IMR-90 (cell line): ENCODE measurements at places on chromosomes 7 and 10.

- no peak overlapping the region for H3K27ac ChIP-seq
- no peak for DNase-seq
- H3K4me3 ChIP-seq: no peak overlapping the region
- H3K27me3 ChIP-seq: no peaks in the 10 kb centered on the region
Measured at GRCh38 chr10:6120691-6121090, 31.9 kb downstream of the RBM17 start.

DNA sequence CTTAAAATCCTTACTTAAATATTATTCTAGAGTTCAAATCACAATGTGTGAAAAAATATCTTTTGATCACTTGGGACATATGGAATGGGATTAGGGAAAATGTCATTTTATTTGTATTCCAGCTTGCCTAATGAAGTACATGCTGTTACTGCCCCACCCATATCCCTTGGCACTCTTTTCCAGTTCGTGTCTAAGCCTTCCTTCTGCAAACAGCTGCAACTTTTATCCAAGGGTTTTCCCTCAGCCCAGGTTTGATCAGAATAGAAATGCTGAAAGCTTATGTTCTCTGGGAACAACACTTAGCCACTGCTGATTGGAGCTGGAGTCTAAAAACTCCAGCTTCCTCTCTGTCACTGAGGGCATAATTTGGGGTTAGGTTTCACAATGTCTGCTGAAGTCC lies 214.1 kb upstream of the FAM3C start:
- no peak overlapping the region for H3K27ac ChIP-seq
- no peaks in the 10 kb centered on the region for H3K4me1 ChIP-seq
- H3K36me3 ChIP-seq: no peaks in the 10 kb centered on the region
- DNase-seq: no peak
- peaks cover 2% of the 10 kb centered on the region for H3K27me3 ChIP-seq
- H3K4me3 ChIP-seq: no peak overlapping the region

DNA sequence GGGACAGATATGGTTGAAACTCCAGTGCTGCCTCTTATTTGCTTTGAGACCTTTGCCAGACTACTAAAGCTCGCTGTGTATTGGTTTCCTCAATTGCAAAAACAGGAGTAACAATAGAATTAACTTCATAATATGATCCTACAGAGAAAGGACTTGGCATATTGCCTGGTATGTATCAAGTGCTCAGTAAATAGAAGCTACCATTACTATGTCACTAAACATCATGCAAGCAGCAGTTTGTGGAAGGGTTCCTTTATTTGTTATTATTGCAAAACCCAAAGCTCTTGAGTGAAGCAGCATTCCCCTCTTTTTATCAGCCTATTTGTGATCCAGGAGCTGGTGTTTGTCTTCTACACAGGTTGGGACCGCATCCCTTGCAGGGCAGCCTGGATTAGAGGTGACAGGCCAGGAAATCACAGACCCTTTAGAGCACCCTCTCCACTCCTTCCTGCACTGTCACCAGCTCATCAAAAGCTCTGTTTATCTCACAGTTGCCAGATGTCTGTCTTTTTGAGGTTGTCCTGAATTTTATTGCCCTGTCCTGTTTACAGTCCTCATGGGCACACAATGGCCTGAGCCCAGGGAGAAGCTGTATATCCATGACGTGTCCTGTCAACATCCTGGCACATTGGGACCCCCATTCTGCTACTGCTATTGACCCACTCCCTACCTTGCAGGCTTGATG lies 121.5 kb downstream of the SNX10 start:
- no peaks in the 10 kb centered on the region for H3K27me3 ChIP-seq
- no peak overlapping the region for H3K4me3 ChIP-seq
- H3K36me3 ChIP-seq: no peaks in the 10 kb centered on the region
- H3K27ac ChIP-seq: no peak overlapping the region
- DNase-seq: no peak
- no peaks in the 10 kb centered on the region for H3K4me1 ChIP-seq

DNA sequence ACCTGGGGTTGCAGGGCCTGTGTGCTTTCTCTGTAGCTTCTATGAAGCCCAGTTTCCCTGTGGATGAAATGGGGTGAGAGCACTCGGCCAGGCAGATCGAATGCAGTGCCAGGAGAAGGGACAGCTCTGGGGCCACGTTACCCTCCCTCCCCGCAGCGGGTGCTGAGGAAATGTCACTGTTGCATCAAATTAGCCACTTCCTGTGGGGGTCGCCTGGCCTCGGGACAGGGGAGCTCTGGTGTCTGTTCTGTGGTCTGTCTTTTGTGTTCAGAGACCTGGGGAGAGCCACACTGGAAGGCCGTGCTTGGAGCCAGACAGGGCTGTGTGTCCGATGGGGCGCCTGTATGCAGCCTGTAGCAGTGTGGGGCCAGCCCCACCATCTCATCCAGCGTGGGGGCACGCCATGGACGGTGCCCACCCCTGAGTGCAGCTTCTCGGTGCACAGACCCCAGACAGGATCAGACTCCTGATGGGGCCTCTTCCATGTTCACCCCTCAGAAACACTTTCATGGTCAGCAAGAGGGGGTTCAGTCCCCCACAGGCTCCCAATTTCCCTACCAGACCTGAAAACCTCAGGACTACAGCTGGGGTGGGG lies 13.6 kb downstream of the TTYH3 start:
- no peak overlapping the region for H3K4me3 ChIP-seq
- peak overlapping the region; percentile 18 for H3K27ac ChIP-seq
- H3K4me1 ChIP-seq: peaks cover 29% of the 10 kb centered on the region
- no peak for DNase-seq

GRCh38 chr10:79387466-79387973 lies 40.3 kb downstream of the PPIF start:
- no peak overlapping the region for H3K27ac ChIP-seq
- H3K4me1 ChIP-seq: peaks cover 2% of the 10 kb centered on the region; the same call in 1 of the 2 replicates
- H3K4me3 ChIP-seq: no peak overlapping the region
- H3K27me3 ChIP-seq: no peaks in the 10 kb centered on the region

GRCh38 chr7:142856565-142857245 lies 1.8 kb downstream of the EPHB6 start:
- no peaks in the 10 kb centered on the region for H3K36me3 ChIP-seq
- no peak overlapping the region for H3K27ac ChIP-seq
- no peak for DNase-seq
- H3K4me3 ChIP-seq: no peak overlapping the region
- H3K4me1 ChIP-seq: no peaks in the 10 kb centered on the region
- H3K27me3 ChIP-seq: peaks cover 11% of the 10 kb centered on the region
